Inflammatory macrophage (primary cell): ENCODE measurements at places on chromosomes 3 and 15.

DNA sequence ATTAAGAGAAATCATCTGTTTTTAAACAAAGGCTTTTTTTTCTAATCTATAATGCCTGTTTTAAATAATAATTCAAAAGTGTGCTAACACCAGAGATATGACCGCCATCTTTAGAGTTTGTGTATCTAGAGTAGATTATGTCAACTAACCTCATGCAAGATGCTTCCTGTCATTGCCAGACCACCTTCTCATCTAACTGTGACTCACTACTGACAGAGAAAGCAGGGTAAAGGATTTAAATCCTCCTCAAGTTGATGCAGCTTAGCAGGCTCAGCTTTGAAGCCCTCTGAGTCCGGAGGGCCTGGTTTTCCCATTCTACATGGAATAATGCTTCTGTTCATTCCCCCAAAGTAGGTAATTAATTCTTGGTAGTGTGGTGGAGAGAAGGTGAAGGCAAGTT lies 108.5 kb downstream of the ECT2 start:
- DNase-seq, result no peak

- no peak for DNase-seq
Measured at GRCh38 chr3:3127432-3128010, 781 bp downstream of the TRNT1 start.

GRCh38 chr15:68786753-68787152 lies 33.9 kb downstream of the ANP32A start:
- no peak for DNase-seq

- no peak for DNase-seq
Measured at GRCh38 chr3:41846850-41847249, 115.1 kb downstream of the ULK4 start.

DNA sequence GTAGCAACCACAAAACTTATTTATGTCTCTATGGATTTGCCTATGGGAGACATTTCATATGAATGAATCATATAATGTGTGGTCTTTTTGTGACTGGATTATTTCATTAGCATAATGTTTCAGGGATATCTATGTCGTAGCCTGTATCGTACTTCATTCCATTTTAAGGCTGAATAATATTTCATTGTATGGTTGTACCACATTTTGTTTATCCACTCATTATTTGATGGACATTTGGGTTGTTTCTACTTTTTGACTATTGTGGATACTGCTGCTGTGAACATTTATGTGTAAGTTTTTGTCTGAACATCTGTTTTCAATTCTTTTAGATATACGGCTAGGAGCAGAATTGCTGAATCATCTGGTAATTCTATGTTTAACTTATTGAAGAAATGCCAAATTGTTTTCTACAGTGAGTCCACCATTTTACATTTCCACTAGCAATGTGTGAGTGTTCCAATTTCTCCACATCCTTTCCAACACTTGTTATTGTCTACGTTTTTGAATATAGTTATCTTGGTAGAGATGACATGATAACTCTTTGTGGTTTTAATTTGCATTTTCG lies 134.4 kb upstream of the DAZL start:
- no peak for DNase-seq

DNA sequence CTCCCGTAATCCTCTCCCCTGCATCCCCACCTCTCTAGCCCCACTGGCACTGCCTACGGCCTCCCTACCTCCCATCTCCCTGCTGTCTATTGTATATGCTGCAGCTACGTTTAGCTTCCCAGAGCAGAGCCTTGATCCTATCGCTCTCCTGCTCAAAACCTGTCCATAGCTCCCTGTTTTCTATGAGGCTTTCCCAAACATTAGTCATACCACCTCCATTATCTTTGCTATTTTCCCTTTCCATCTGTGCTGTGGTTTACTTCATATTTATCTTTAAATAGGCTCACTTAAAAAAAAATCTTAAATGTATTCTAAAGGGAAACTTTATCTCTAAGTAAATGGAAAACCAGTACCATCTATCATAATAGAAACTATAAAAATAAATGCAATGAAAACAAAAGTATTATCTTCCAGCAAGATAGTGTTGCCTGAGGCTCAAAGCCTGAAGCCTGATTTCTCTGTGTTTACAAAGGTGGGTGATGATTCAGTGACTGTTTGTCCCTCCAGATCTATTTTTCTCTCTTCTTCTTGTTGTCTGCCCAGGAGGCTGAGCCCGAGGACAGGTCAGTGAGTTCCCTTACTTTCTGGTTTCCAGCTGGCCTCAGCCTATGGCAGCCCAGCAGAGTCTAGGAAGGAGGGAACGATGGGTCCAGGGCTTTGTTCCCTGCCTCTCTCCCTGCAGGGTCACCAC lies 397.1 kb upstream of the CFAP20DC start:
- DNase-seq, result no peak

DNA sequence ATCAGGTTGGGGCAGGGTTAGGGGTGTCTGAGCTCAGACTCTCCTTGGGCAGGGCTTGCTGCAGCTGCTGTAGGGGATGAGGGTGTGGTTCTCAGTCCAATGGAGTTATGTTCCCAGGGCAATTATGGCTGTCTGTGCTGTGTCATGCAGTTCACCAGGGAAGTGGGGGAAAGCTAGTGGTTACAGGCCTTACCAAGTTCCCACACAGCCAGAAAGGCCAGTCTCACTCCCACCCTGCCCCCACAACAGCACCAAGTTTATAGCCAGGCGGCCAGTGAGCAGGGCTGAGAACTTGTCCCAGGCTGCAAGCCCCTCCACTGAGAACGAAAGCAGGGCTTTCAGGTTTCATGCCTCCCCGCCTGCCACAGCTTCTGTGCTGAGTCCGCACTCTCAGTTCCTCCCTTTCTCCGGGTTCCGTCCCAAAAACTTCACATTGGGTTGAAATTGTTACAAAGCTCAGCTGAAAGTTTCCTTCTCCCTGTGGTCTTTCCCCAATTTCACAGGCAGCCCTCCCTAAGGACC lies 19.6 kb upstream of the CPOX start:
- DNase-seq, result peak; percentile 13

DNA sequence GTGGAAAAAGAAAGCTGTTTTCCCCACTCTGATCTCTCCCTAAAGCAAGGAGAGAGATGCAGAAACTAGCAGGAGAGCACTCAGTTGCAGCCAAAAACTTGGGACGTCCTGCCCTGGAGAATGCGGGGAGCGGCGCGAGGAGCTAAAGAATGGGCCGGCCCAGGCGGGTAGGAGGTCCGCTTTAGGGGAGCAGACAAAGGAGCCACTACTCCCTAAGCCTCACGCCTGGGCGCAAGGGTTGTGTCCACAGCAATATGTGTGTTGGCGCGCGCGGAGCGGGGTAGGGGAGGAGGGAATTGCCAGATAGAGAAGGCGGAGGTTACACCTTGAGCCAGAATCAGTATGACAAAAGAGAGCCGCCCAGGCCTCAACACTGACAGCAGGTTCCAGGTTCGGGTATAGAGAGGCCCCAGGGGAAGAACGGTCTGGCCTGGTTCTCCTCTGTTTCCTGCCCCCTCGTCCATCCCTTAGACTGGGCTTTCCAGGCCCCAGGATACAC lies 2.9 kb downstream of the WNT5A start:
- no peak for DNase-seq

GRCh38 chr3:115022835-115023398 lies 124.2 kb downstream of the ZBTB20 start:
- no peak for DNase-seq

GRCh38 chr3:190699776-190700175 lies 162.7 kb downstream of the GMNC start:
- peak; percentile 2 for DNase-seq

DNA sequence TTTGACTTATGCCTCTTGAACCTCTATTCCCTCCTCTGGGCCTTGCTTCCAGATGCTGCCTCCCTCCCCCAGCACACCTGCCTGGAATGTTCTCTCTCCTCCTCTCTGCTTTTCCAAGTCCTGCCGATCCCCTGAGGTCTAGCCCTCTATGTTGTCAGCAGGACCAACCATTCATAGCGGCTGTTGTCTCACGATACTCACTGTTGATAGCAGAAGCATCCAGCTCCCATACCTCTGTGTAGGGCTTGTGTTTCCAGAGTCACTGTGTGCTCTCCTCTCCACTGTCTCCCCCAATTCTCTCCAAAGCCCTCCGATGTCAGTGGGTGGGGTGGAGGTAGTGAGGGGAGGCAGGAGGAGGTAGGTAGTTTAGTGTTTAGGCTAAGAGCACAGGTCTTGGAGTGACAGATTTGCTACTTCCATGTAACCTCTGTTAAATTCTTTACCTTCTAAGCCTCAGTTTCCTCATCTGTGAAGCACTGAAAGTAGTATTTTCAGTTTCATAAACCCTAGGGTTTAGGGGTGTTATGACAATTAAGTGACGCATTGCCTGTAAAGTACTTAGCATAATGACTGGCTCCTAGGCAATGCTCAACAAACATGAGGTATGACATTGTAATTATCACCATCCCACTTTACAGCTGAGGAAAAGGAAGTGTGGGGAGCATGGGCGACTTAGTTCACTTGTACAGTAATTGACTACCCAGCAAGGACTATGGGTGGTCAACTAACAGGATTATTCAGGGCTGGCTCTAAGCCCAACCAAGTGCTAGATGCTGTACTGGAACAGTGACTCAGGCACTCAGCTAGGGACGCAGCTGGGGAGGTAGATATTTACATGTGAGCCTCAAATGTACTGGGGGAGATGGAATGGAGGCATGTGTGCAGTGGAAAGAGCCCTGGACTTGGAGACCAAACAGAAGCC lies 122.8 kb downstream of the CACNA1D start:
- DNase-seq, result no peak

DNA sequence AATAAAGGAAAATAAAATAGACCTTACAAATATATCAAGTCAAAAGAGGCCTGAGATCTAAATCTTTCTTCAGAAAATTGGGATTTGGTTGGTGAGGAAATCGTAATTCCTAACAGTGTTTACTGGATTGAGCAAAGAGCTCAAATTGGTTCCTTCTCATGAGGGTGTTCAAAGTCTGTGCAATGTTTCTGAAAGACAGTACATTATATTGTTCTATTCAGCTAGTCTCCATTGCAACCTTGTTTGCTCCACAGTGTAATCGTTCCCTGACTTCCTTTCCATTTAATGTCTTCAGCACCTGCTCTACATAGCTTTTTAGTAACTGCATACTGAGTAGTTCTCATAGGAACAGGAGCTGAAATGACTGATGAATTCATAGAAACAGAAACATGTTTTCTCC lies 326.8 kb downstream of the SUCLG2 start:
- DNase-seq, result no peak

- peak; percentile 76 for DNase-seq
Measured at GRCh38 chr3:177196008-177196455, 1.2 kb downstream of the TBL1XR1 start.

DNA sequence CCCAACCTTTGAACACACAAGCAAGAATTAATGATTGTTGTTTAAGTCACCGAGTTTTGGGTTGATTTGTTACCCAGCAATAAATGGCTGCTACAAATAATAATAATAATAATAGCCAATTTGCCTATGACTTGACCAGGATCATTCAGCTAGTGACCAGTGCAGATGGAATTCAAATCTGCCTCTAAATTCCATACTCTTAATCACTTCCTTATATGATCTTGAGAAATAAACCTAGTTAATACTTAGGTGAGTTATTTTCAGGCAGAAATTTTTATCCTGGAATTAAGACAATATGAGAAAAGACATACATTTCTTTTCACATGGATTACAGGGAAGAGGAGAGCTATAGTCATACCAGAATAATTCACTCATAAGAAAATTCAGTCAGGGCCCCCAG lies 116.0 kb upstream of the GALNT15 start:
- DNase-seq, result no peak

DNA sequence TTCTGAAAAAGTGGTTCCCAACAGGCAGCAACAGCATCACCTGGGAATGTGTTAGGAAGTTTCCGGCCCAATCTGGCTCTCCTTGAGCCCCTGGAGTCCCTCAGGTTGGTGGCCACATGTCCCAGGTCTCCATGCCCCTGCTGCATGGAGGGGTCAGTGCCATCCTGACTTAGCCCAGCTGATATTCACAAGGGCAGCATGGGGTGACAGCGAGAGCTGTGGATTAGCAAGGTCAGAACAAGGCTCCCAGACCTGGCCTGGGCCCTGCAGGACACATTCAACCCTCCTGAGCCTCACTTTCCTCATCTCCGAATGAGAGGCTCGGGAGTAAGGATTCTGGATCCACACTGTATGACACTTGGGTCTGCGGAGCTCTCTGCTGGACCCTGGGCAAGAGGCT lies 243.8 kb upstream of the TLE3 start:
- no peak for DNase-seq

DNA sequence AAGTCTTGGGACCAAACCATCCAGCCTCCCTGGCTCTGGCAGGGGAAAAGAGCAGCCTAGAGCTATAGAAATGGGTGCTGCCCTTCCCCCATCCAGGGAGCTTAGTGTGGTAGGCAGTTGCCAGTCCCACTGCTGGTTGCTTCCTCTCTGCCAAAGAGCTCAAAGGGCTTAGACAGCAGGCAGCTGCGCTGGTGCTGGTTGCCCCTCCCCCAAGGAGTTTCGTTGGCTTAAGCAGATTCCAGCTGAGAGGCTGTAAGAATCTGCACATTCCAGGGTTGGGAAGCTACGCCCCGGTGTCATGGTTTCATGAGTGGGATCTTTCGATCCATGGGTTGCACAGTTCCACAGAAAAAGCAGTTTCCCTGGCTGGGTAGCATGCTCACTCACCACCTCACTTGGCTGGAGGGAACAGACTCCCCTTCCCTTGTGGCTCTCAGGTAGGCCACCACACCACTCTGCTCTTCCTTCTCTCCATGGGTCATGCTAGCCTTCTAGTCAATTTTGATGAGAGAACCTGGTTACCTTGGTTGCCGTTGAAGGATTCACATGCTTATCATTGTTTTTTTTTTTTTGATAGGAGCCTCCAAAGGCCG lies 195.1 kb downstream of the EPHA6 start:
- no peak for DNase-seq

GRCh38 chr15:72306211-72306785 lies 13.7 kb downstream of the CELF6 start:
- DNase-seq, result peak; percentile 37

DNA sequence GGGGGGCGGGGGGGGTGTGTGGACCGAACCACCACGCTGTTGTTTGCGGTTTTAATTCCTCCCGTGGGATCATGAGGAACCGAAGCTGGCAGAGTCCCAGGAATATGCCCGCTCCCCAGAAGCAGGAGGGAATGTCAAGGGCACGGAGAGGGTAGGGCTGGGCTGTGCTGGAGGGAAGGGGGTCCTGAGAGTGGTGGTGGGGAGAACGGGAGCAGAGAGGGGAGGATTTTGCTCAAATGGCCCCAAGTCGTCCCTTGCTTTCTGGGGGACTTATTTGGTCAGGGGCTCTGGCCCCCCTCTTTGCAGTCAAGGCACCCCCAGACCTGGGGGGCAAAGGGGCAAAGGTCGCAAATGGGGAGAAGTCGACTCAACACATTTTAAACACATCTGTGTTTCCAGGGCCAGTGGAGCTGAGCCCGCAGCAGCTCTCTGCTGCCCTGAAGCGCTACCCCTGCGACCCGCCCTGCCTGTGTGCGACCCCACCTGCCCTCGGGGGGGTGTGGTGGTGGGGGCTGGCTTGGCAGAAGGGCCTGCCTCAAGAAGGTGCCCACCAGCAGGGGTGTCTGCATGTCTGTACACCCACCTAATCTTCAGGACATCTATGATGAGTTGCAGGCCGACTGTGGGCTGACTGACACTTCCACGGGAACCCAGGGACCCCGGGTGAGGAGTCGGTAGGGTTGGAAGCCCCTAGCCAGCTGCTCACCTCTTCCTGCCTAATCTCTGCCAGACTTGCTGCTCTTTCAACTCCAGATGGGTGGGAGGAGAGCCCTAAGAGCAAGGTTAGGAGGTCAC lies 602 bp upstream of the ATP2B2 start:
- no peak for DNase-seq
